ENCODE measurements at places on chromosomes 6 and 20. TPM values are rescaled to one million over a fixed set of nuclear protein-coding genes. Genes with fewer than 3 reads are reported as not detected.

C6orf120 gene
- 34.4 TPM for total RNA-seq

- no peak for DNase-seq
Observed at GRCh38 chr6:154058963-154059680, 20.1 kb downstream of the OPRM1 start.

DNA sequence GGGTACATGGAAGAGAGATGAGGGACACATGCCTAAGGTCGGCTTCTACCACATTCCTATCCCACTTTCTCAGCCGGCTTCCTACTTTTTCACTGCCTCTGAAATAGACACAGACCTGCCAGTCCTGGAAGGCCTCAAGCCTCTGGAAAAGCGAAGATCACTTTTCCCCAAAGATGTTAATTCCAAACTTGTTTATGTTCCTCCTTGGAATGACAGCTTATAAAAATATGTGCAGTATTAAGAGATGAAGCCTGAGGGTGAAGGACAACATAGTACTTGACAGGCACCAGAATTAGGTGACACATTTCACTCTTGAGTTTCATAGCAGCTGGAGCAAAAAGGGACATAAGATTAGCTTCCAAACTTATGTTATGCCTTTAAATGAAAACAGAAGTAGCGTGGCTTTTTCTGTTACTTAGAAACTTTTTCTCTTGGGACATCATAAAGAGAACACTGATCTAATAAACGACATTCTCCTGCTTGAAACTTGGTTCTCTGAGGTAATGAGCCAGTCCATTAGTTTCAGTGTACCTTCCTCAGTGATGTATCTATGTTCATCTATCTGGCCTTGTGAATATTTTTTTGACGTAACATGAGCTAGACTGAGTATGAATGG, 25.3 kb downstream of the FOXO3 start:
- DNase-seq, result no peak

DNA sequence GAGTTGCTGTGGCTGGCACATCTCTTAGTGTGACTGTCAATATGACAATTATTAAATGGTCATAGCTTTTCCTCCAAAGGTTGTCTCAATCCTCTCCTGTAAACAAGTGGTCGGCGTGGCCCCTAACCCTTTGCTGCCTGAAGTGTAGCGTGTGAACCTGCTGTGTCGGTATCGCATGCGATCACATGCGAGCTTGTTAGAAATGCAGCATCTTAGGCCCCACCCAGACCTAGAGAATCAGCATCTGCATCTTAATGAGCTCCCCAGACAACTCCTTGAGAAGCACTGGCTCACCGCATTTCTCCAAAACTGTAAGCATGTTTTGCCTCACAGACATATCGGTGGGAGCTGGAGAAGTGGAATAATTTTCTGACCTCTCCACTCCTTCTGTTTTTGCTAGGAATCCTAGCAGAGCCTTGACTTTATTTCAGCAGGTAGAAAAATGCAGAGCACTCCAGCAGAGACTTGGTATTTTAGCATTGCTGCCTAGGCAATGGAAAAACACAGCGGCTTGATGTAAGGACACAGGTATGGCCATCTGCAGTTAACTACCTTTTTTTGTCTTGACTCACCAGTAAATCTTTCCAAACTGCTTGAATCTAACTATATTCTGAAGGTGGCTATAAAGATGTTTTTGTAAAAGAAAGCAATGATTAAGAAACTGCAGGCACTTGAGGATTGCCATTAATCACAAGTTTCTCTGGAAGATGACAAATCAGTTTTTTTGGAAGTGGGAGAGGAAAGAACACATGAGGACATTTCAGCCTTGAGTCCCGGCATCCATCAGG, 67.6 kb downstream of the PSMG4 start:
- peak; percentile 45 for DNase-seq

TRIM10 gene
- total RNA-seq, result not detected

- no peak for DNase-seq
Observed at GRCh38 chr6:28442586-28442985, 705 bp downstream of the ZSCAN23 start.

DNA sequence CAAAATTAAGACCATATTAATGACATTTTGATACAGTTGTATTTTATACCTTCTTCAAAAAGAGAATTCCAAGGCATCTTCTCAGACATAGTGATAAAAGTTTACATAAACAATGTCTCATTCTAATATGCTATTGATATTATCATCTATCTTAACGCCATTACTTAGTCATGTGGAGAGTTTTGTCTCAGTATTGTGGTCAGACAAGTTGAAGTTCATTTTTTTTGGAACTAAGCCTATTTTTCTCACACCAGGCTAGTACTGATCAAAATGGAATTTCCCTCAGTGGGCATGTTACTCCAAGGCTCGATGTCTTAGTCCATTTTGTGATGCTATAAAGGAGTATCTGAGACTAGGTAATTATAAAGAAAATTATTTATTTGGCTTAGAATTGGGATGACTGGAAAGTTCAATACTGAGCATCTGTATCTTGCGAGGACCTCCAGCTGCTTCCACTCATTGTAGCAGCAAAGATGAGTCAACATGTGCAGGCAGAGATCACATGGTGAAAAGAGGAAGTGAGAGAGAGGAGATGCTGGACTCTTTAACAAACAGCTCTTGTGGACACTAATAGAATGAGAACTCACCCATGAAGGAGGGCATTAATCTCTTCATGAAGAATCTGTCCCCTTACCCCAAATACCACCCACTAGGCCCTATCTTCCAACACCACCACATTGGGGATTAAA, 825.5 kb upstream of the MANEA start:
- DNase-seq, result no peak

NRSN1 gene
- not detected for total RNA-seq

ELOVL2 gene
- total RNA-seq, result 0.10 TPM

DNA sequence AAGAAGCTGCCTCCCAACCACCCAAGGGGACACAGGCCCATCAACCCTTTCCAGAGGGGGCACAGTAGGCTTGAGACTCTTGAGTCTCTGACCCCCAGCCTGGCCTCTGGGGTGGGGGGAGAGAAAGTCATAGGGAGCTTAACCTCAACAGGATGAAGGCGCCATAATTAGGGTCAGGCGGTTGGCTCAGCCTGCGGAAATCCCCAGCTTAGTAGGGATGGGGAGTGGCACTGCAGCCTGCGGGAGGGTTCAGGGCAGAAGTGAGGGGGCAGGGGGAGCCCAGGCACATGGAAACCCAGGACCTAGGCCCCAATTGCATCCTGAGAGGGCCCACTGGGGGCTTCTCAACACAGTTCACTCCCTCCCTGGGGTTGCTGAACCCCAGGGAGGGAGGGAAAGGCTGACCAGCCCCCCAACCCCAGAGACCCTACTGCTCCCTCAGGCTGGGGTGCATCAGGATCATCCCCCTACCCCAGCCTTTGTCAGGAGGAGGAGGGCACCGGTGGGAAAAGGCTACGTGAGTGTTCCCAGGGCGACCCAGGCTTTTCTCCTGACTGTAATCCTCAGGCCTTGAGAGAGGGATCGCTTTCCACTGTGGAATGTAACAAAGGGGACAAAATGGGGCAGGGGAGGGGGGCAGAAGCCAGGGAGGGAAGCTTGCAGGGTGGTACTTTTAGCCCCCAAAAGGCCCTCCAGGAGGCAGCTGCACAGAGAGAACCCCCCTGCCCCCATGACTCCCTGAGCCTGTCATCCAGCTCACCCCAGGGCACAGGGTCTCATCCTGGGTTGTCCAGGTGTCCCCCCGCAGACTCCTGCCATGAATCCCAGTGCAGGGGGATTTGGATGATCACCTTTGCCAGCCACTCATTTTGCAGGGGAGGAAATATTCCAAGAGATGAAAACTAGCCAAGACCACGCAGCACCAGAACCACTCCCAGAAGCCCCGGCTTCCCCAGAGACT, 46.4 kb downstream of the MRPL14 start:
- DNase-seq, result no peak

NKAPL gene
- total RNA-seq, result 3.1 TPM

- DNase-seq, result no peak
Observed at GRCh38 chr6:46056906-46057529, 41.4 kb upstream of the CLIC5 start.

DNA sequence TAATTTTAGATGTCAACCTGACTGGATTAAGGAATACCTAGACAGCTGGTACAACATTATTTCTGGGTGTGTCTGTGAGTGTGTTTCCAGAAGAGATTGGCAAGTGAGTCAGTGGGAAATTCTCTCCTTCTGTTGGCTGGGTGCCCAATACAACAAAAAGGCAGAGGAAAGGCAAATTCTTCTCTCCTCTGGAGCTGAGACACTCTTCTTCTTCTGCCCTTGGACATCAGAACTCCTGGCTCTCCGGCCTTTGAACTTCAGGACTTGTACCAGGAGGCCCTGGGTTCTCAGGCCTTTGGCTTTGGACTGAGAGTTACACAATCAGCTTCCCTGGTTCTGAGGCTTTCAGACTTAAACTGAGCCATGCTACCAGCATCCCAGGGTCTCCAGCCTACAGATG, 7.8 kb upstream of the BTN3A1 start:
- DNase-seq, result no peak

DNA sequence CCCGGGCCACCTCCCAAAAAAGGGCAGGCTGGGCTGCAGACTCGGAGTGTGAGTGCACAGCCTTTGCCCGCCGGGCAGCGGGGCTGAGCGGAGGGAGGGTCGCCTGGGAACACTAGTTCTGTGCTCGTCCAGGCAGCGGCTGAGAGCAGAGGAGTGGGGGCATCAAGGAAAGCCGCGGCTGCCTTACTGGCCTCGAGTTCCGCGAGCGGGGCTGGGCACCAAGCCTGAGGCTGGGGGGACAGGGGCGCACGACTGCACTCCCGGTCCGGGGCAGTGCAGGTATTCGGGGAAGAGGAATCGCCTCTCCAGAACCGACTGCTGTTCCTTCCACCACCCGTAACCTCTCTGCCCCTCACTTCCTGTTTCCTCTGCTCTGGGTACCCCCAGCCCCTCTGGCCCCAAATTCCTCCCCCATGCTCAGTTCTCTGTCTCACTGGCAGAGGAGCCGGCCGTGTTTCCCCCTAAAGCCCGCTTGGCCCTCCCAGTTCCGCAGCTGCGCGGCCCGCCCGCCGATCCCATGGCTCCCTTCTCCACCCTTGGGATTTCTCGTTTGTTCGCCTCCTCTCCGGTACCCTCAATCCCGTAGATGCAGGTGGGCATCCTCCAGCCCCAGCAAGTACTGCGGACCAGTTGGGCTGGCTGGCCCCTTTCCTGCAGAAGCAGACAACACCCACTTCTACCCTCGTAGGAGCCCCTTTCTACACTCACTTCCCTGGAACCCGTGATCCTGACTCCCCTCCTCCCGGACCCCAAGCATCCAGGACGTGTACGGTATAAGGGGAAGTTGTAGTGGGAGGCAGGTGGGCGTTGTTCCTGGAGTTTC, 5.1 kb downstream of the RING1 start:
- DNase-seq, result peak; percentile 90

- DNase-seq, result no peak
Observed at GRCh38 chr6:143110996-143111395, 50.3 kb downstream of the AIG1 start.

- DNase-seq, result no peak
Observed at GRCh38 chr6:84422380-84422968, 195.0 kb upstream of the CEP162 start.

- DNase-seq, result no peak
Observed at GRCh38 chr6:3546121-3546520, 89.3 kb upstream of the SLC22A23 start.

GRCh38 chr20:420721-421574, 12.8 kb downstream of the RBCK1 start:
- no peak for DNase-seq

HLA-G gene
- total RNA-seq, result not detected

DNA sequence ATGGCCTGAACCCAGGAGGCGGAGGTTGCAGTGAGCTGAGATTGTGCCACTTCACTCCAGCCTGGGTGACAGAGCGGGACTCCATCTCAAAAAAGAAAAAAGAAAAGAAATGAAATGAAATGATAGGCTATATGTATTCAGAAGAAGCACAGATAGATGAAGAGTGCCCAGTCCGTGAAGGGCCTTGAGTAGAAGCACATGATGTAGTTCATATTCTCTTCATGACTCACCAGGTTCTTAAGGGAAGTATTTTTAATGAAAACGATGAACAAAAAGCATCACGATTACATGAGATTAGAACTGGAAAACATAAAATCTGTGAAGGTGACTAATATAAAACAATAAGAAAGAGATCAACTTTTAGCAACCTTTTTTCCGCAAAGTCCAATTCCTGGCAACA, 29.8 kb downstream of the TPD52L1 start:
- no peak for DNase-seq

- no peak for DNase-seq
Observed at GRCh38 chr6:163057260-163057659, 329.5 kb downstream of the PACRG start.

DNA sequence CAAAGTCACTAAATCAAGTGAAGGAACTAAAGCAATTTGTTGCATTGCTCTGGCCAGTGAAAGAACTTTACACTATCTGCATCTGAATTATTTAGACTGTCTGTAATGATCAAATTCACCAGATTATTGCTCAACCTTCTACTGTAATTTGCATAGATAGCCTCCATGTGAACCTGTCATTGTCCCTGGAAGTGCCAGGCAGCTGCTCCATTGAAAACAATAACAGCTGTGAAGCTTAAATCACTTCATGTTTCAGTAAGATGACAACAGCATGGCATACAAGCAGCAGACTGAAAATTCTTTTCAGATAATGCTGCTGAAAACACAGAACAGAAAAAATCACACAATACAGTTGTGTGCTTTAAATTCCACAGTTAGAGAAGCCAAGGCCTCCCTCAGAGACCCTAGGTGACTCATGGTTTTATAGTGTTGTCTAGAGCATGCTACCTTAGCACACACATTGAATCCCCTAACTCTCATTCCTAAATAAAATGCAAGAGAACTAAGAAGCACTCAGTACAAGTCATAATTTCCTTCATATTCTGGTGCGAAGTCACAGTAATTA, 248.9 kb downstream of the TPBG start:
- no peak for DNase-seq

FAM217A gene
- not detected for total RNA-seq

DNA sequence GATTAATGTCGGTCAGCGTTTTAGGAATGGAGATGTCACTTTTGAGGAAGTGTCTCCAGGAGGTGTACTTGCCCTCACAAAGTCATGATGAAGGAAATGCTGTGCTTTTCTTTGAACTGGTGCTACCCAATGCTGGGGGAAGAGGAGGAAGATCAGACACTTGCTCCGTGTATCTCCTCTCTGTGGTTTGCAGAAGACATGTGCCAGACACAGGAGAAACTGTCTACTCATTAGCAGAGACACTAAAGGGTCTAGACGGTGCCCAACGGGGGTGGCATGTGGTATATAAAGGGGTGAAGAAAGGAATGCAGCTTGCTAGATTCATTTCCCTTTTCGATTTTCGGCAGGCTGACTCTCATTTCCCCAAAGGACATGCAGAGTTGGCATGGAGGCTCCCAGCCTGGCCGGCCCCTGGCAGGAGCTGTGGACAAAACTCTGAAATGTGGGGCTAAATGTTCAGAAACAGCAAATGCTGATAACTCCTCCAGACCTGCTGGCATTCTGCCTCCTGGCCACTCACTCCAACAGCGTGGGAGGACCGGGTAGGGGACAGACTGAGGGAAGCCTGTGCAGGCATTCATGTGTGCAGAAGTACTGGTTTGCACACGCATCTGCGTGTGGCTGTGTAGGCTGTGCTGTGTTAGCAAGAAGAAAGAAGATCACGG, 59.6 kb upstream of the QKI start:
- DNase-seq, result no peak

HLA-DRA gene
- total RNA-seq, result 174 TPM
